SIG-M5 (cell line): ENCODE measurements at places on chromosomes 2 and 18.
A peak's percentile ranks its signal among the peaks of the same experiment; 100 is the strongest.

- no peak for DNase-seq
These were observed 116.1 kb downstream of the EIPR1 start for GRCh38 chr2:3261511-3261910.

GRCh38 chr2:84474176-84474575 lies 15.1 kb upstream of the SUCLG1 start:
- no peak for DNase-seq

GRCh38 chr2:176239031-176239430 lies 30.2 kb upstream of the MTX2 start:
- no peak for DNase-seq

- DNase-seq = no peak
These were observed 38.2 kb downstream of the EFEMP1 start for GRCh38 chr2:55885127-55885943.

GRCh38 chr2:227890495-227891079 lies 19.2 kb downstream of the DAW1 start:
- DNase-seq = peak; percentile 16

- DNase-seq = no peak
These were observed 5.2 kb upstream of the TPO start for GRCh38 chr2:1407950-1408675.

GRCh38 chr18:56748698-56749268 lies 97.6 kb downstream of the WDR7 start:
- no peak for DNase-seq

DNA sequence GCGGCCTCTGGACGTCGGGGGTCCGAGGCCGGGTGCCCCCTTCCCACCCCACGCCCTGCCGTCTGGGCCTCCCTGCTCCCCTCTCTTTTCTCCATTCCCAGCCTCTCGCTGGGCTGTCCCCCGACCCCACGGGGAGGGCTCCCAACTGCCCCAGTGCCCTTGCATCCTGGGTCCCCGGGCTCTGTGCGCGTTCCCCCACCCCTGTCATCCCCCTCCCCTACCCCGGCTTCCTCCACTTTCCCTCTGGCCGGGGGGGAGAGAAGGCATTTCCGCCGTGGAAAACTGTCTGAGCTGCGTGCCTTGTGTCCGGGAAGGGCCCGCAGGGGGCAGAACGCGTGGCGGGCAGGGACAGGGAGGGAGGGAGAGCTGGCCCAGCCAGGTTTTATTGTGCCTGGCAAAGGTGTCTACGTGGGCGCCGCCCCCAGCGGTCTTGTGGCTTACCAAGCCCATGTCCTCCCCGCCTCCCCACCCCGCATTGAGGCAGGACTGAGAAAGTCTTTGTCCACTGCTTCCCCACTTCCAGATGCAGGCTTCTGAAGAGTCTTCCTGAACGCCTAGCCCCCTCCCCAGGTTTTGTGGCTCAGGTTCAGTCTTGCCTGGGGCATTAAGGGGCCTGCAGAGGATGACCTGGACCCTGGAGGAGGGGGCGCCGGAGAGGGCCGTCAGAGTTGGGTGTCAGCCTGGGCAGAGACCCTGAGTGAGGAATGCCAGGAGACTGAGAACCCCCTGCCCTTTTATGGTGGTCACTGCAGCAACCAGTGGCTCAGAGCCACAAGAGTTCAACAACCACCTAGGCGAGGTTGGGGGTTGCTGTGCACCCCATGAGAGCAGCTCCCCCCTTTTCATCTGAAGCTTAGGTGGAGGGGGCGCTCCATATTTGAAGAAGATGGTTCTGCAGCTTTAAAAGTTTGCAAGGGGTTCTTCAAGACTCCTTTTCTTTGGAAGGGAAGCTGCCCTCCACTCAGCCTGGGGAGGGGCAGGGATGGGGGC lies 1.3 kb downstream of the ITM2C start:
- DNase-seq = no peak

DNA sequence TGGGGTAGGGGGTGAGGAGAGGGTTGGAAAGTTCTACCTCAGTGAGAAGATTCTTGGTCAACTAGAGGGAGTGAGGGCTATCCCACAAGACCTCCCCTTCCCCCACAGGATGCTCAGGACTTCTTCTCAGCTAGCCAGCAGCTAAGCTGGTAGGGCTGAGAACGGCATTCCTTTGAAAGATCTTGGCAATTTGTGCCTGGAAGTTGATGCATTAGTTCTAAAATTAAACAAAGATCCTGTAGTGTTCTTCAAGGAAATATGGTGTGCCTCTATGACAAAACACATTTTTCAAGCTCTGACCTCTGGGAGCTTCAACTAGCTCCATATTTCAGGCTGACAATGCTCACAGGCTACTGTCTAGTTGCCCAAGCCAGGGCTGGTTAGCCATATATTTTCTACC lies 2.3 kb downstream of the LYPD1 start:
- no peak for DNase-seq

DNA sequence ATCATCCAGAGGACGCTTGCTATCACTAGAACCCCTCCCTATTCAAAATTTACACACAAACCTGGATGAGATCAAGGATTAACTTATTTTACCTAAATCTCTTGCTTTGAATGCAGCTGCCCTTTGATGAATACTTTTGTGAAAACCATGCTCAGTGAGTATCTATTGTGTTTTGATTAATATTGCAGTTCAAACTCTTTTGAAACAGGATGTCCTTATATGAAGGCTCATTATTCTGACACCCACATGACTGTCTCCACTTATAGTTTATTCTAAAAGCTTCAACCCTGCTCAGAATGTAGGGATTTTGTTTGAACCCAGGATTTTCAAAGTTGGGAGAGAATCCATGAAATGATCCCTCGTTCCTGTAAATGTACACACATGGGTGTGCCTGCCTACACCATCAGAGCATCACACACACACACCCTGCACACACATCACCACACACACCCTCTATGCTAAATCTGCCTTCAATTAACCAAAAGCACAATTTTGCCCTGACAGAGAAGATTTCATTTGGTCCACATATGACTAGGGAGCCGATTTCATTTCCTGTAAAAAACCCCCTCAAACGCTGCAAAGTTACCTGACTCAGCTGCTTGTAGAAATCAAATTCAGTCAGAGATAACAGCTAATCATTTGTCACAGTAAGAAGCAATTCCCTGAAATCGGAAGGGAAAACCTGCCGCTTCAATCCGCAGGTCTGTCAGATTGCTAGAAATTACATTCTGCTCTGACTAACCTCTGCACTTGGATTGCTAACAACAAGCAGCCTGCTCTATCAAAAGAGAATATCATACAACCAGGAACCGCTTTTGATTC lies 65.2 kb downstream of the ZEB2 start:
- no peak for DNase-seq

DNA sequence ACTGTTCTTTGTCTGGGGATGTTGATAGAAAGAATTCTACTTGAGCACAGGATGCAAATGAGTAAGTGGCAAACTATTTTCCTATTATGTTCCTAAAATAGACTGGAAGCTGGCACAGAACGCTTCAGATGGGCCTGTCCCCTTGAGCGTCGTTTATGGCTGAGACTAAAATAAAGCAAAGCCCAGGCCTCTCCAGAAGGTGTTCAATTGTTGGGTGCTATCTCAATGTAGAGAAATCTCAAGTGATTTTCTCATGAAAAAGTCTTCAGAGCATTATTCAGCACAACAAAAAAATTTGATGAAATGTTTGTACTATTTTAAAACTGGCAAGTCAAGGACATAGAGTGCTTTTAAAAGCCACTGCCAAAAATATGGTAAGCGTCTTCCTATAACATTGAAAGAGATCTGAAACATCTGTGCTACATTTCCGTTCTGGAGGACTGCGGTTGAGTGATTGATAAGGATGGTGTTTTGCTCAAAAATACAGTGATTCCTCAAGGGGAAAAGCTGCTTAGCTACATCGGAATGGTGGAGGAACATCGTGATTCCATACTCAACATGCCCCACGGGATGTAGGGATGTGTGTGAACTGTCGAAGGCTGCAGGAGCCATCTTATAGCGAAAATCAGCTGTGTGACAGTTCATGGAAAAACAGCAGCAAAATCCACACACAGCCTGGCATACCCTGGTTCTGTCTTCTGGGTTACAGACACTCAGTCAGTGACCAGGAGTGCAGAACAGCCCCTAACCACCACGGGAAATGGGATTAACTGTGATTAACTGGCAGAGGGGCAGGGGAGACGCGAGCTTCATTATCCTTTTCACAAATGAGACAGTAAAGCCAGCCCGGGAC lies 10.4 kb upstream of the LRRFIP1 start:
- no peak for DNase-seq

DNA sequence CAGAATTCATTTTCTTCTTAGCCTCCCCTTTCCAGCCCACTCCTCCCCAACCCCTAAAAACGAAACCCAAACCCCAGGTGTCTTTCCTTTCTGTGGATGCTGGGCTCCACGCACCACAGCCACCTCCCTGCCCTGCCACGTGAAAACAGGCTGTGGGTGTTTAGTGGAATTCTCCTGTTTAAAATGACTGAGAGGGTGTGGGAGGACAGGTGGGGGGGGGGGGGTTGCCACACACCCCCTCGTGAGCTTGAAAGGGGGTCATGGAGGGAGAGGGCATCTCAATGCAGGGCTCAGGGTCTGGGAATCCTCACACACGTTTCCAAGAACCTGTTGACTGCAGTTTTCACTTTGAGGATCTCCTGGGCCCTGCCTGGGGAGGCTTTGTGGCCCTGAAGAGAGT lies 110.3 kb downstream of the FAM210A start:
- no peak for DNase-seq

- no peak for DNase-seq
These were observed 26.2 kb downstream of the HRH4 start for GRCh38 chr18:24486684-24487083.

DNA sequence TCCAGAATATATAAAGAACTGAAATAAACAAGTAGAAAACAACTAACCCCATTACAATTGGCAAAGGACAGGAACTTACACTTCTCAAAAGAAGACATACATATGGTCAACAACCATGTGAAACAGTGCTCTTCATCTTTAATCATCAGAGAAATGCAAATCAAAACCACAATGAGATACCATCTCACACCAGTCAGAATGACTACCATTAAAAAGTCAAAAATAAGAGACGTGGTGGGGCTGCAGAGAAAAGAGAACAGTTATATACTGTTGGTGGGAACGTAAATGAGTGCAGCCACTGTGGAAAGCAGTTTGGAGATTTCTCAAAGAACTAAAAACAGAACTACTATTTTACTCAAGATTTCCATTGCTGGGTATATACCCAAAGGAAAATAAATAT lies 1696.3 kb upstream of the TMEFF2 start:
- DNase-seq = no peak

GRCh38 chr2:96233880-96234316 lies 25.3 kb upstream of the STARD7 start:
- no peak for DNase-seq

GRCh38 chr18:63187791-63188460 lies 131.6 kb downstream of the BCL2 start:
- no peak for DNase-seq
